Left ventricle myocardium superior (tissue), 1 donor: ENCODE measurements at places on chromosomes 4 and X.

- DNase-seq, result no peak
These were observed 15.1 kb upstream of the DCLK2 start for GRCh38 chr4:150063128-150063527.

DNA sequence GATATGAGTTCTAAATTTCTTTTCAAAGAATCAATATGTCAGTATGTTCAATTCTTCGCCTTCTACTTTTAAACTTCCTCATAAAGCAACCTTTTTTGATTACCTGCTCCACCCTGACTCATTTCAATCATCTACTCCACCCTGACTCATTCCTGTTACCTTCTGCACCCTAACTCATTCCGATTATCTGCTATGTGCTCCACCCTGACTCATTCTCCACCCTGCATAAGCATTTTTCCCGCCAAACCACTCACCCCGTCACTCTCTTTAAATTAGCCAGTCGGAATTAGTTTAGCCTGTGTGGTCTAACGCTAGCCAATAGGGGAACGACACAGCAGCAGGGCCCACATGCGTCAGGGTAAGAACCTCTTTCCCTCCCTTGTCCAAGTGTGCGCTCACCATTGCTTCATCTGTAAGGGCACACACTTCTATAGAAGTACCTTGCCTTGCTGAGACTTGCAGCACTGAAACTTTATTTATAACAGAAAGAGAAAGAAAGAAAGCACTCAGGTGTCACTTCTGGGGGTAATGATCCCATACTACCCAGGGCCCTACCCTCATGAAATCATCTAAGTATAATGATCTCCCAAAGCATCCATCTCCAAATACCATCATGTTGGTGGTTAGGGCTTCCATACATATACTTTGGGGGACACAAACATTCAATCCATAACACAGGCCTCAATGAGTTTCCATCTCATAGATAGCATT is 875.2 kb downstream of the RAPGEF2 start:
- no peak for DNase-seq

GRCh38 chr4:21380861-21381260 is 567.7 kb downstream of the KCNIP4 start:
- no peak for DNase-seq

DNA sequence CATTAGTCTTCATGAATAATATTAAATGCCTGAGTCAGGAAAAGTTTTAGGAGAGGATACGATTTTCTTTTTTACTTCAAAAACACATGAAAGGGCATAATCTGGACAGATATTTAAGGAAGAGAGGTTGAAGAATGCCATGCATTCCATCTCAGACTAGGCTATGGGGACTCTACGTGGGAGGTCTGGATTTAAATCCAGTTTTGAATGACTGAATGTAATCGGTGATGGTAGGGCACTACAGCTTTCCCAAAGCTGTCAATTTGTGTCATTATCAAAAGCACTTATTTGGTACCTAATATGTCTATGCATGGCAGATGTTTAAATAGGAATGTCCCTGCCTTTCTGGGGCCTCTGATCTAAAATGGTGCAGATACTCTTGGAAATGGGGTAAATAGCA is 59.3 kb upstream of the RPL34 start:
- DNase-seq, result no peak
